ENCODE measurements at places on chromosomes 1 and 21.

- DNase-seq: no peak
These were observed 43.2 kb upstream of the ST6GALNAC5 start for GRCh38 chr1:76824106-76824505.

DNA sequence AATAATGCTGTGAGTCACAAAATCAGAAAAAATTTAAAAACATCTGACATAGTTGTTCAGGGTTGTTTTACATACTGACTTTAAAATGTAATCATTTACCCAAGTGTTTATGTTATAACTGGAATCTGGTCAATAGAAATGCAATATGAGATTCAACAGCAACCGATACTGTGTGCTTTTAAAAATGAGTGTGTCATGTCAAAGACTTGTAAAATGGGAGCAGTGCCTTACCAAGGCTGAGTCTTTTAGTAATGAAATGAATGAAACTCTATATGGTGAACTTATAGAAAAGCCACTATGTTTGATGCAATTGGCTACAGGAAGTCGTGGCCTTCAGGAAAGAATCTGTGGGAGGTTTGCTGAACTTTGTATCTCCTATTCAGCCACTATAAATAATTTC lies 570.2 kb downstream of the DPYD start:
- no peak for DNase-seq

DNA sequence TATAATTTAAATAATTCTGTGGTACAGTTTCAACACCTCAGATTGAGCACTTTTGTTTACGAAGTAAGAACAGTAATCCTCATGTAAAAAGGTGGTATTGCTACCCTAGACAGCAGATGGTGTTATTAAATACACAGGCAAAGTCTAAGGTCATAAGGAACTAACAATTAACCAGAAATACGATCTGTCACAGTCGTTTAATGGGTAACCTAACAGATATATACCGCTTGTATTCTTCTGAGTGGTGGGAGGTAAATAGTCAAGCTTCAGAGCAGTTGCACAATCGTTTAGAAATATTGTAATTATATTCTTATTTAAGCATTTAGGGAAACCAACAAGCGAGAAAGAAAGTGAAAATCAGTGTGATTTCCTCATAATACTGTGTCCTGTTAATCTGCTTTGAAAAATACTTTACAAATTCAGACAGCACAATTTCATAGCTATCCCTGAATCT lies 9.8 kb upstream of the IRF2BP2 start:
- no peak for DNase-seq

GRCh38 chr1:89065079-89065868 lies at the start of gene GBP1:
GBP1 (minus strand) TSS chr1:89065208; CDS start chr1:89063234, 1,974 bp downstream.
- DNase-seq: no peak

DNA sequence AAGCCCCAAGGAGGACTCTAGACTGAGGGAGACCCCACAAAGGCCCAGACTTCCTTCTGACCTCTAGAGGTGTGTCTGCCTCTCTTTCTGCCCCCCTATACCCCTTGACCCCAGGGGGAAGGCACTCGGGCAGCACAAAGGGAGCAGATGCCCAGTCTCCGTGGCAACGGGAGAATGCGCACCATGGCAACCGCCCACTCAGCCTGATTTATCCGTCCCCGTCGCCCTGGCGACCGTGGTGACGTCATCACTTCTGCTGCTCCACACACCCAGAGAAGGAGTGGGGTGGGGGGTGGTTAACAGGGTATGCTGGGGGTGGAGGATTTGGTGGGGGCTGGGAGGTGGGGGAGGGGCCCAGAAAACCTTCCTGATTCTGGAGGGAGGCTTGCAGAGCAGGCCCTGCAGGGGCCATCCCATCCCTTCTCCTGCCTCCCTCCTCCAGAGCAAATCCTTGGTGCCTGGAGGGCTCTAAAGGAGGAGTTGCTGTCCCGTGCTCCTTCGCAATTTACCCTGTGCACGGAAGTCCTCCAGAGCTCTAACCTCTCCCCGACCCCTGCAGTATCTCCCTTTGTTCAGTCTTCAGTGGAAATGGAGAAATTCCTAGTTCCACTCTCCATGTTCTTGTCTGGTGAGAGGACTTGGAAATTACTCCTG lies 6.3 kb downstream of the CELF3 start:
- DNase-seq: no peak

- no peak for DNase-seq
These were observed 6.7 kb upstream of the MPC2 start for GRCh38 chr1:167943541-167943940.

DNA sequence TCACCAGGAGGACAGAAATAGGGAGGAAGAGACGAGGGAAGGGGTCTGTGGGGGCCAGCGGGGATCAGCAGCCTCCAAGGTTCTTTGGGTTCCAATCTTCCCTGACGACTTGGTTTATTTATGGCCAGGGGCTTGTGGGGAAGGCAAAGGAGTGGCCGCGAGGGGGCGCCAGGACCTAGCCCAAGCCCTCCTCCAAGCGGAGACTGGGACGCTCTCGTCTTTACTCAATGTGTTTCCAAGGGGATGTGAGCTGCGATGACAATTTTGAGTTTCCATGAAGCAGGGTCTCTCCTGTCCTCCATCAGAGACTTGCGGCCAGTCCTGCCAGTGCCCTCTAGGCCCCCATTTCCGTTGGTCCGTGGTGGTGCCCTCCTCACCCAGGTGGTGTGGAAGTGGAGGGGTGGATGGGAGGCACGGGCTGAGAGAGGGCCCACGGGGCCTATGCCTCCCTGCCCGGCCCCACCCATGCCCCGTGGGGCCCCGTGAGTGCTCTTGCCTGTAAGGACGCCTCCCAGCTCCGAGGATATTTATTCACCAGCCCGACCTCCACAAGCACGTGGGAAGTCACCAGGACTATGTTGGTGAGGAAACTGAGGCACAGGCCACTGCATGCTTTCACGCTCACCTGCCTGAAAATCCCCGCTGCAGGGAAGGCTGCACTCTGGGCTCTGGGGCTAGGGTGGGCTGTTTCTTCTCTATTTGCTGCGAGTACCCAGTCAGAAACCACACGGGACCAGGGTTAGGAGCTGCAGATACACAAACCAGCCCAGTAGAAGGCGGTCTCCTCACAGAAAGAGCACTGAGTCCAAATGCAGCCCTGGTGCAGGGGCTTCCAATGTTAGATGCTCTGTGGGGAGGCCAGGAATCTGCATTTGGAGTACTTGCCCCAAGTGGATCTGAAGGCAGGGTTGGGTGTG lies 26.5 kb downstream of the DMRTB1 start:
- DNase-seq: peak; percentile 36

GRCh38 chr21:40422896-40423635 lies 423.9 kb downstream of the DSCAM start:
- DNase-seq: no peak

DNA sequence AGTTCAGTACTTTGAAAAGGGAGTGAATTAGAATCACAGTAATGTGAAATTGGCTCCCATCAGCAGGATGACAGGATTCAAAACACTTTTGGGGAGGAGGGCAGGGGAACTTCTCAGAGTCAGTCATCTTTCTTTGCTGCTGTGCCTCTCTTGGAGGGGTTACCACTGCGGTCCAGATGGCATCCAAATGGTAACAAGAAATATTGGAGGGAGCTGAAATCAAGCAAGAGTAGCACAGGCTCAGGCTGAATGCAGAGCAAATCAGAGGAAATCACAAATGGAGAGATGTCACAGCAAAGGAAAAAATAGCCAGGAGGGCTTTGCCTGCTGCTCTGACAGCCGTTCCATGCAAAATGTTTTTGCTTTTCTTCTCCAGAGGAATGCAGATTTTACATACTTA lies 75.0 kb upstream of the C8B start:
- DNase-seq: no peak

GRCh38 chr1:30779294-30780071 lies 21.9 kb upstream of the LAPTM5 start:
- DNase-seq: peak; percentile 93

DNA sequence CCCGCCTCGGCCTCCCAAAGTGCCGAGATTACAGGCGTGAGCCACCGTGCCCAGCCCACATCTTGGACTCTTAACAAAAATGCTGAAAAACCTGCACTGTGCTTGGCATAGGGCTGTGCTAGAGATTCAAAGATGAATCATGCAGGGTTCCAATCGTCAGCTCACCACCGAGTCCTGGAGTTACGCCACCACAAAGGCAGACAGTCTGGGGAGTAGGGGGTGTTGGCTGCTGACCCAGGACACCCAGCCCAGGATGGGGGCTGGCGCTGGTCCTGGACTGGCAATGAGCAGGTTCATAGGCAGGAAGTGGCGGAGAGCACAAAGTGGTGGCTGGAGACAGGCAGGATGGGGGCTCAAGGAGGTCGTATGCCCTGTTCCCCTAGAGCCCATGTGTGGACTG lies 16.0 kb downstream of the PSRC1 start:
- DNase-seq: no peak

Measured in T-helper 17 cell (primary cell).